ENCODE measurements at places on chromosomes 3 and 15.

DNA sequence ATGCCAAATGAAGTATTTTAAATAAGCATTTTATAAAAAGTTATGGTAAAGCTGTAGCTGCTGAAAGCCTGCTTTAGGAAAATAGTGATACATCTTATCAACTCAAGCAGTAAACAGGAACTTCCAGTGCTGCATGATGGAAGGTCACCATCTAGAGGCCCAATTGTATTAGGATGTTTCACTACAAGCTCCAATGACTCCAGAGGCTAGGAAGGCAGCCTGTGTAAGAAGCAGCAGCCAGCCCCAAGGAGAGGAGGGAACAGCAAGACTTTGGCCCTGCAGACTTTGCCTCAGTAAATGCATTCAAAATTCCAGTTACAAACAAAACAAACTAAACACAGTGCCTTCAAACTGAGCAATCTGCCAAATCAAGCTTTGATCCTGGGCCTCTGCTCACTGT, 32.1 kb downstream of the ILDR1 start:
- DNase-seq, result no peak

DNA sequence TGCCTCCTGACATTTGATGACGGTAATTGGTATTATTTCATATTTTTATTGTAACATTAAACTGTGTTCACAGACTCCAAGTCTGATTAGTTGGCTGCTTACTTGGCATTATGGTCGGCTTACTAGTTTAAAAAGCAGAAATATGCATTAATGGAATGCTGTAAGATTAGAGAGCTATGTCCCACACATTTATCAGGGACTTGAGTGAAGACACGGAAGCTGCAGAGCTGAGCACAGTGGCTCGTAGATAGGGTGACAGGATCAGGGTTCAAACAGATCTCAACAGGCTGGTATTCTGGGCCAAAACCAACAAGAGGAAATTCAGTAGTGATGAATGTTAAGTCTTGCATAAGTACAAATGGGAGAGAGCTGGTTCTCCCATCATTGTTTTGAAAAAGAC, 113.8 kb downstream of the ADAMTSL3 start:
- DNase-seq, result no peak

GRCh38 chr15:26083896-26084295, 220.8 kb upstream of the ATP10A start:
- DNase-seq, result no peak

DNA sequence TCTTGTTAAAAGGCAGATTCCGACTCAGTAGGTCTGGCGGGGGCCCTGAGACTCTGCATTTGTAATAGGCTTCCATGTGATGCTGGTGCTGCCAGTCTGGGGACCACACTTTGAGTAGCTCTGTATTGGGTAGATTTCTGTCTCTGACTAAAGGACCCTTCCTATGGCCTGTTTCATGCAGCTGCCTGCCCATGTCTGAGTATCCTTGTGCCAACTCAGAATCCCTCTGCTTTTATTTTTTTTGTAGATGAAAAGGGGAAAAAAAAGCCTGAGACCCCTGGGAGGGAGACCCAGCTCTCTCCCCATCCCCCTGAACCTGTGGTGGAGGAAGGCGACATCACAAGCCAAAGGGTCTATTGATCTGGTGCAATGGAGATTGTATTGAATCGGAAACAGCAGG, 81.9 kb downstream of the EBLN2 start:
- DNase-seq, result no peak

DNA sequence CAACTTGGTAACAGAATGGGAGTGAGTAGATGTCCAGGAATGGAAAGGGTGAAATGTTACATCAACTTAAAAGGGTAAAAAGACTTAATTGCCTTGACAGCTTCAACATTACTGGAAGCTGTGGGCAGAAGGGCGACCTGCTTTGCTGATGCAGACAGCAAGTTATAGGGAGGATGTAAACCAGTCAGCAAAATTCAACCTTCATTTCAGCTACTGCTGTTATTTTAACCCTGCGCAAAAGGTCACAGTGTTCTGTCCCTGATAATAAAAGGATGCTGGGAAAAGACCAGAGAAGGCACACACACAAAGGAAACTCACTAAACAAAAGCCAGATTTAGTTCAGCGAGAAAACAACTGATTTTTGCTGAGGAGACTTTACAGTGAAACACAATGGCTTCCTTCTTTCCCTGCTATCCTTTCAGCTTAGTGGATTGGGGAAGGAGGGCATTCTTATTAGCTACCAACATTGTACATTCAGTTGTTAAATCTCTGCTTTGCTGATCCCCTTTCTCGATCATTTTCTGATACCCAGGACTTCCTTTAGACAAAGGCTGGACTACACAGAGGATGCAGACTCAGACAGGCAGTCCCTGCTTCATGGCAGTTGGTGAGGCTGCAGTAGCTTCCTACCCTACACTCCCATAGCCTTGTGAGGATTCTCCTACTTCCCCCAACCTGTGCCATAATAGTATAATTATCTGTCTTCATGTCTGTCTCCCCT, 62.0 kb downstream of the P3H2 start:
- DNase-seq, result no peak

DNA sequence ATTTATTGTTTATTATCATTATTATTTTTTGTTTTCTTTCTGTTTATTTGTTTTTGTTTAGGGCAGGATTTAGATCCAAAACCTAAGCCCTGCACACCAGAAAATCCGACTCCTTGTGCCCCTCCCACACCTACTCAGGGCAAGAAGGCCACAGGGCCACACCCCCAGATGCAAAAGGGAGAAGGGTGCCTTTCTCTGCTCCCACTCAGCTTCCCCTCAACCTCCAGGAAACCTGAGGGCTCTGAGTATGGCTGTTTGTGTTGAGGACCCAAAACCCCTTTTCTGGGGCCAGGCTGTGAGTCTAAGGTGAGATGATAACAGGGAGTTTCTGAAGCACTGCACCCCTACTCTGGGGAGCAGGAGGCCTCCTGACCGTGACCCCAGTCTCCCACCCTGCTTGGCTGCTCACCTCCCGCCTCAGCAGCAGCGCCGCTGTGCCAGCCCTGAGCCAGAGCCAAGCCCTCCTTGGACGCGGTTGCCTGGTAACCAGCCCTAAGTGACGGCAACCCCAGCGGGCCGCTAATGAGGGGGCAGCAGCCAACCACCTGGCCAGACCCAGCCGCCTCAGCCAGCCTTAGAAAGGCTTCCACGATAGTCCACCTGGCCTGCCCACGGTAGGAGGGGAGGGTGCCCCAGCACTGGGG, 6.4 kb upstream of the C15orf39 start:
- DNase-seq, result no peak

GRCh38 chr15:63940966-63941620, 105.2 kb downstream of the DAPK2 start:
- DNase-seq, result no peak

GRCh38 chr15:45704329-45705249, 69.8 kb downstream of the SQOR start:
- no peak for DNase-seq

DNA sequence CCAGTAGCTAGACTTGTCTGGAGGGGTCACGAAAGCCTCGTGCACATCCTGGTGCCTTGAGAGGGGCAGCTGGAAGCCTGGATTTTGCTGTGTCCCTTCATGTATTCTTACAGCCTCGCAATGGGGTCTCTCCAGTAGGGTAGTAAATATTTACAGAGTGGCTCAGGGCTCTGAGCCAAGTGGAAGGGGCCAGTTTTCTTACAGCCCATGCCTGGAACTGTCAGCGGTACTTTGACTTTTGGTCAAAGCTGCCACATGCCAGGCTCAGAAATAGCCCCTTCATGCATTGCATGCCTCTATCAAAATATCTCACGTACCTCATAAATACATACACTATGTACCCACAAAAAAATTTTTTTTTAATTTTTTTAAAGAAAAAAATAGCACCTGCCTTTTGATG, 119.2 kb downstream of the OSBPL10 start:
- DNase-seq, result no peak

- DNase-seq, result no peak
Observed at GRCh38 chr3:25046911-25047771, 380.9 kb upstream of the RARB start.

DNA sequence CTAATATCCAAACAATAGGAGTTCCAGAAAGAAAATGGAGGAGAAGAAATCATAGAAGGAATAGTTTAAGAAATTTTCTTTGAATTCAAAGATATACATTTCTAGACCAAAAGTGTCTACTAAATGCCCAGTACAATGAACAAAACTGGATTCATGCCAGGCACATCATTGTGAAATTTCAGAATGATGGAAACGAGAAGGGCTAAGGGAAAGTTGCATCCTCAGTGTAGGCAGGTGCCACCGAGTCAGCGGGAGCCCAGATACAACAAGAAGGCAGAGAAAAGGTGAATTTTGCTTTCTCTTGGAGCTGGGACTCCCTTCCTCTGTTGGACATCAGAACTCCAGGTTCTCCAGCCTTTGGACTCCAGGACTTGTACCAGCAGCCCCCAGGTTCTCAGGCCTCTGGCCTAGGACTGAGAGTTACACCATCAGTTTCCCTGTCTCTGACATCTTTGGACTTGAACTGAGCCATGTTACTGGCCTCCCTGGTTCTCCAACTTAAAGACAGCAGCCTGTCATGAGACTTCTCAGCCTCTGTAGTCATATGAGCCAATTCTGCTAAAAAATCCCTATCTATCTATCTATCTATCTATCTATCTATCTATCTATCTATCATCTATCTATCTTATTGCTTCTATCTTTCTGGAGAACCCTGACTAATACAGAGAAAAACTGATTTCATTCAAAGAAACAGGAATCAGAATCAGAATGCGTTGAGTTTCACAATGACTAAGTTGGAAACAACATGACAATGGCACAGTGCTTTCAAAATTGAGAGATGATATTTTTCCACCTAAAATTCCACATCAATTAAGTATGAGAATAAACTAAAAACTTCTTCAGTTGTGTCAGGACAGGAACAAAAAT, 207.7 kb downstream of the FAM43A start:
- no peak for DNase-seq

DNA sequence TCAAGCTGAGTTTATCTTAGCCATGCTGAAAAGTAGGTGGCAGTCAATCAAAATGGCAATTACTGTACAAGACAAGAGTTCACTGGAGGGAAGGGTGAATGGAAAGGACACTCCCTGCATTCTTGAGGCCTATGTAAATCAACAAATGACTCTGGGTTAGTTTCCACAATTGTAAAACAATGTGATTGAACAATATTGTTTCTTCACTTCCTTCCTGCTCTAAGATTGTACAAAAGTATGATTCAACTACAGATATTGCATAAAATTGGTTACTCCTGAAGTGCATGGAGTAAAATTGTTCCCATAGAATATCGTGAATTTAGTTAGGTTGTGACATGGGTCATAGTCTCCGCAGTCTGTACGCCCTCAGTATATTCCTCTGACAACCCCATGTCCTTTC, 277.6 kb downstream of the LPP start:
- DNase-seq, result no peak

DNA sequence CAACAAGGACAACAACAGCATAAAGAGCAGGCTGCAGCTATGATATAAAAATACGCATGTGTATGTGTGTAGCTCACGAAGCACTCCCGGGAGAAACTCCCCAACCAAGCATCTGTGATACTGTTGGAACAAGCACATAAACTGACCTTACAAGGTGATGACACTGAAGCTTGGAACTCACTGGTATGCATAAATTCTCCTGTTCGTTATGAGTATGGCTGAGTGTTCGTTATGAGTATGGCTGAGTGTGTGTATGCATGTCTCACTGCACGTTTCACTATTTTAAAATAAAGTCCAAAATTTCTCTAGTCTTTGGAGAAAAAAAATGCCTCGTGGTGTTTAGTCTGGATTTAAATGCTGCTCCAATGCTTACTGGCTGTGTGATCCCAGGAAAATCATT, 256.8 kb downstream of the RORA start:
- no peak for DNase-seq
